8988T (cell line): ENCODE measurements at places on chromosomes 5 and 9.

- peak; percentile 26 for DNase-seq
Measured at GRCh38 chr9:137606005-137606621, 627 bp downstream of the ARRDC1 start.

GRCh38 chr9:109098960-109099308, 20.8 kb downstream of the TMEM245 start:
- DNase-seq: no peak

DNA sequence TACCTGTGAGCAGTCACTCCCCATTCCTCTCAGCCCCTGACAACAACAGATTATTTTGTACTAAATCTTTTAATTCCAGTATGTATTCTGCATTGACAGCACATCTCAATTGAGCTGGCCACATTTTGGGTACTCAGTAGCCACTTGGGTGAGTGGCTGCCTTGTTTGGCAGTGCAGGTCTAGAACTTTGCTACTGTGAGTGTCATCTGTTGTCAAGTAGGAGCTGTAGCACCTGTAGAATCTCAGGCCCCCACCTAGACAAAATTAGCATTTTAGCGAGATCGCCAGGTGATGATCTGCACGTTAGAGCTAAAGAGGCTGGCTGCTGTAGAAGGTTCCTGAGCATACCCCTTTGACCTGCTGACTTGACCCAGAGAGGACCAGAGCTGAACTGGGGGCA, 44.4 kb upstream of the CPEB4 start:
- no peak for DNase-seq

GRCh38 chr5:55582256-55582655, 47.5 kb upstream of the PLPP1 start:
- no peak for DNase-seq

DNA sequence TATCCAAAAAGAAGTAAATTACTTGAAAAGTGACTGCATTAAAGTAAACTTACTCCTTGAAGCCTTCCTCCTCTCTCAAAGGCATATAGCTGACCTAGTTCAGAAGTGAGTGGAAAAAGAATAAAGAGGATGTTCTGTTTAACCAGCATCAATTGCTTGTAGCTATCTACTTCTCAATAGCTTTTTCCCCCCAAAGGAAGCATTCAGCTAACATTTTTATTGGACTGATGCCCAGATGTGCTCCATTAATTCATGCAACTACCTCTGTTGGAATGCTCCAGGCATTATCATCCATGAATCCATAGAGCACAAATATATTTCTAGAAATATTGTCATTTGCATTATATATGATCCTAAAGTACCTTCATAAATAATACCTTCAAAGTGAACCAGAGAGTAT, 132.8 kb downstream of the RASEF start:
- DNase-seq: no peak

DNA sequence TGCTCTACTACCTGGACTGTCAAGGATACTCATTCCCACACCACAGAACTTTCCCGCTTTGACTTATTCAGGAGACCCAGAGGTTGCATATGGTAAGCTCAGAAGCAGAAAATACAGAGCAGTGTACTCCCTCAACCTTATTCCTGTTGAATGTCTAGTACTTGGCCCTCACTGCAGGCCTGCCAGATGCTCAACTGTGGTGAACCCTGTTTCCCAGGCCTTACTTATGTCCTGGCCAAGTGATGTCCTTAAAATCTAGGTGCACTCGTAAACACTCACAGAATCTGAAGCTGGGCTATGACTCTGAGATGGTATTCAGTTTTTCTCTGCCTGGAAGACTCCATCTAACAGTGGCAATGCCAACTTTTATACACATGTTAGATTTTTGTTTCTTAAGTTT, 21.0 kb downstream of the DIAPH1 start:
- DNase-seq: no peak

GRCh38 chr5:142325725-142326479, 1.1 kb upstream of the SPRY4 start:
- no peak for DNase-seq

DNA sequence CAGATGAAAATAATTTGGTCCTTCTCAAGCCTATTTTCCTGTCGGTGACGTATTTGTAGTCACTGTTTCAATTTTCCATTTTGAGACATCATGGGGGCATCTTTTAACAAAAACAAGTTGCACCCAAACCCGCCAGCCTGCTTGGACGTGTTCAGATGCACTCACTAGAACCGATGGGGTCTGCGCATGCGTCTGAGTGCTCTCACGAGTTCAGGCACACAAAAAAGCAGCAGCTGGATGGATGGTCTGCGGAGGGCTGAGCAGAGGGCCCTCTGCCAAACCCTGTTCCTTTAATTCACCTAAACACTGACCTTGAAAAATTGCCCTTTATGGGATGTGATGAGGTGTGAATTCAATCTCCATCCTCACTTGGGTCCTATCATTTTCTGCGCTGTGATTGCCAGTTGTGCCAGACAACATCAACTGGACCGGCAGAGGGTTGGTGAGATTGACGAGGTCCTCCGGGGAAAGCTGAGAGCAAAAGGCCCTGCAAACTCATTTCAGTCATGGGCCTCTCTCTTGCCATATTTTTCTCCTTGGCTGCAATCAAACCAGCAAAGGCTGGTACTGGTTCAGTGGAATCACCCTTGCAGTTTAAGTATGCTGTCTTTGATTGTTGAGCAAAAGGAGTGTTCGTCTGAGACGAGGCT, 251.9 kb downstream of the NFIB start:
- no peak for DNase-seq

GRCh38 chr5:83034528-83035207, 42.5 kb downstream of the TMEM167A start:
- no peak for DNase-seq

DNA sequence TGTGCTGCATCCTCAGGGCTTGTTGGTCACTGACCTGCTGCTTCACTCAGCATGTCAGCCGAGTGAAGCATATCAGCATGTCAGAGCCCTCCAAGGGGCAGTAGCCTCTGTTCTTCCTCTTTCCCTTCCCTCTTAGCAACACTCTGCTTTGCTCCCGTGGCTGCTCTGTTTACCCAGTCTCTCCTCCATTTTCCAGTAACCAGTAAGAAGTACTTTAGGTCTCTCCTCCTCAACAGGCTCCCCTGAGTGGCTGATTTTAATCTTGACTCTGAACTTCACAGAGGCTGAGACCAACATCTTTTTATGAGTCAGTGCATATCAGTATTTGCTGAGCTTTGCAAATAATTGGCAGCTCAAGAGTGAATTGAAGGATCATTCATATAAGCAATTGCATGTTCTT, 18.6 kb upstream of the ADRB2 start:
- no peak for DNase-seq

DNA sequence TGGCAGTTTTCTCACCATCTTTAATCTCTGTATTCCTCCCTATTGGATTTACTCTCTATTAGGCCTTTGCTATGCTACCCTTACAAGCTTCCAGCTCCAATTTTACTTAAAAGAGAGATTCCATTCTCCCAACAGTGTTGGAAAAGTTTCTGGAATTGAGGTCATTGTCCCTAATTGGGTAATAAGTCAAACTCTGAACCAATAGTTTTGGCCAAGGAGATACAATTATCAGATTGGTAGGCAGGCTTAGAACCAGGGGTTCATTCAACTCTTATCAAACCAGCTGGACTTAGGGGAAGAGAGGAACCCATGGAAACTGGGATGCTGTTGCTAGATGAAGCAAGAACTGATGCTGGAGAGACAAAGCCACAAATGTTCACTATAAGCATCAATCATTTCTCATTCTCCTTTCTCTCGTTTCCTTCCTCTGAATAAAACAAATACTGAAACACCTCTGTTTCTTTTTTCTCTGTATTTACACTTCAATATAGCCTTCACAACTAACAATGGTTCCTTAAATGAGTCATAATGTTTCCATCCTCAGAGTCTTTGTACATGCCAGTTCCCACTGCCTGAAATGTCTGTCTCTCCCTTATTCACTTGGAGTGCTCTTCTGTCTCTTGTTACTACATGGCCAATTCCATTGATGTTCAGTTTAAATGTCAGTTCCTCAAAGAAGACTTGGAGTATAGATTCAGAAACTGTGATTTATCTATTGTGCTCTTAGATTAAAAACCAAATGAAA, 587.3 kb downstream of the GABRG2 start:
- no peak for DNase-seq

- no peak for DNase-seq
Measured at GRCh38 chr5:169744336-169744735, 107.3 kb downstream of the DOCK2 start.

- no peak for DNase-seq
Measured at GRCh38 chr5:12315461-12315860, 411.2 kb upstream of the CTNND2 start.

GRCh38 chr9:93983875-93984274, 28.7 kb upstream of the BARX1 start:
- no peak for DNase-seq

DNA sequence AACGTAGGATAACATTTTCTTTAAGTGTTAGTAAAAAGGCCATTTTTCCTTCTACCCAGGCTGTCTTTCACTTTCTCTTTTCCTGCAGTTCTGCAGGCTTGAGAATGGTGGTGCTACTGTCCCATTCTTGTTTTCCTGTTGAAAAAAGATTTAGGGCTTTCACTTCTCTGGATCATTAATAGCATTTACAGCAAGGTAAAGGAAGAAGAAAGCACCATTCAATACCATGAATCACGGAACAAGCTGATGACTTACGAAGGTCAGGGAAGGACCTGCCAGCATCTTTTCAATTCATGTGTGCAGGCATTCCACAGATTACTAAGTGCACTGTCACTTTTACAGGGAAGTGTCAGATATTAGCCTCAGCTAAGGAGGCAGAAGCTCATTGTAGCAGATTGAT, 292.8 kb downstream of the YTHDC2 start:
- no peak for DNase-seq

DNA sequence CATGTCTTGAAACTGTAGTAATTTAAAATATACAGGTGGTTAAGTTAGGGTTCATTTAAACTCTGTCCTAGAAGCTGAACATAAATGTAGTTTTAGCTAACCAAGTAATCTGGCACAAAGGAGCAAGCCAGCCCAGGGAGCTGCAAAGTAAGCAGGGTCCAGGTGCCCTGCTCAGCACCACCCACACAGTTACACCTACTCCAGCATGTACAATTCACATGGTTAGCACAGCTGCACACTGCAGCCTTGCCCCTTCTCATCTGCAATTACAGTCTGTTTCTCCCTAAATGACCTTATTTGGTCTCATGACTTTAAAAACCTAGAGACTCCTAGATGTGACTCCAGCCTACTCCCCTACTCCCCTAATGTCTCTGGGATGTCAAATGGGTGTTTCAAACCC, 128.4 kb downstream of the EPB41L4A start:
- DNase-seq: no peak

DNA sequence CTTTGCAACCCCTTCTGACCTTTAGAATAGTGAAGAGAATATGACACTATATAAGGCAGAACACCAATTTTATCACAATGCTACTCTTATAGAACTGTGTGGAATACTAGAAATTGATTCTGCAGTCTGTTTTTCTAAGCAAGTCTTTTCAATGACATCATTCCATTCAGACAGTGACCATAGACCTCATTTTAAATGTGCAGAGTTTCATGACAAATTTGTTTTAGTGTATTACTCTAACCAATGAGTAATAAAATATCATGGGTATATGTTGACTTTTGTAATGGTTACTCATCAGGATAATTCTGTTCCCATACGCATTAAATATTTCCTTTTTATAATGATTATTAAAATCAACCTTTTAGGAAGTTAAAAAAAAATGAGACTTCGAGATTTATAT, 219.9 kb downstream of the COX7C start:
- DNase-seq: no peak

DNA sequence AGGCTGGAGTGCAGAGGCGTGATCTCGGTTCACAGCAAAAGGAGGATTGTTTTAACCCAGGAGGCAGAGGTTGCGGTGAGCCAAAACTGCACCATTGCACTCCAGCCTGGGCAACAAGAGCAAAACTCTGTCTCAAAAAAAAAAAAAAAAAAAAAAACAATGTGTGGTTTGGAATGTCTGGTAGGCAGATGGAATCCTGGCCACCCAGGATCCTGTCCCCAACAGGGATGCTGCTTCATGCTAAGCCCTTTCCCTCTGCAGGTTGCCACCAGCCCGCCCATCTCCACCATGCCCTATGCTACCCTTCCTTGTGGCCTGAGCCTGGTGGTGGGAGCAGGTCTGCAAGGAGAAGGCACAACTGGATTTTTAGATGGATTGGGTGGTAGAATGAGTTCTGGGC, 129.7 kb upstream of the HAND1 start:
- no peak for DNase-seq

- no peak for DNase-seq
Measured at GRCh38 chr5:77224672-77225355, 14.3 kb downstream of the PDE8B start.

- no peak for DNase-seq
Measured at GRCh38 chr9:123749580-123750202, 180.2 kb downstream of the DENND1A start.

DNA sequence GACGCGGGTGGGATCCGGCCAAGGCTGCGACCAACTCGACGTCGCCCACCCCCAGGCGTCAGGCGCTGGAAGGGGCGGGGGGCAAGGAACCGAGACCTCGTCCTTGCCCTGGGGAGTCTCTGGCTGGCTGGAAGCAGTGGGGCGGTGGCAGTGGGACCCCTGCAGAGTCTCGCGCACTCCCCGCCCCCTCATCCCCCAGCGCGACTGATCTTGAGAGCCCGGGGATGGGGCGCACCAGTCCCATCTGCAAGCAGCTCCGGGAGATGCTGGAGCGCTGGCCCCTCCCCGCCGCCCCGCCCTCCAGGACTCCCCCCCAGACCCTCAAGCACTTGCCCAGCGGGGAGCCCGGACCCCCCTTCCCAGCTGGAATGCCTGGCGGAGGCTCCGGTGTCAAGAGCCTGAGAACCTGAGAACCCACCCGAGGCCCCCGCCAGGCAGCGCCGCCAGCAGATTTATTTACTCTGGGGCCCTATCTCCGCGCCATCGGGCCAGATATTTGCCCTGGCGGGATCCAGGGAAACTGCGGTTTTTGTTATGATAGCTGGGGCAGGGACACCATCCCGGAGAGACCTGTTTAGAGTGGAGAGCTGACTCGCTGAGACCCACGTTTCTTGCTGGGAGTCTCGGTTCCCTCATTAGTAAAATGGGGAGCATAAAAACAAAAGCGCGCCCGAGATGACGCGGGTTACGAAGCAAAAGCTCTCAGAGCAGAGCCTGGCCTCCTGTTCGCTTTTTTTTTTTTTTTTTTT, 1.2 kb downstream of the PRRT1B start:
- peak; percentile 79 for DNase-seq

DNA sequence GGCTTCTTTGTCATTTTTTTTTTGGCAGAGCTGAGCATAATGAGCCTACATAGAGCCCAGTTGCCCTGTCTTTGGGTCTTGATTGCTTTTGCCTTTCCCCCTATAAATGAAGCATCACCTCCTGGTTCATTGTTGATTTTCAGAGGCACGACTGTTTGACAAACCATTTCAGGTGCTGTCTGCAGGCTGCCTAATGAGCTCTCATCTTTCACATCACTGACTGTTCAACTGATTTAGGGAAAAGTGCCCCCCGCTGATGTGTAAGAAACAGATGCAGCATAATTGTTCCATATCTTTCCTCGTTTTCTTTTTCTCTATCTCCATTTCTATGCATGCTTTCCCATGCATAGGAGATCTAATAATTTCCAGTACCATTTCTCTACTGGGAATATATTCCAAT, 338.6 kb downstream of the TMEM38B start:
- no peak for DNase-seq

- DNase-seq: no peak
Measured at GRCh38 chr9:120030847-120031246, 549.1 kb downstream of the CDK5RAP2 start.

GRCh38 chr5:111197523-111197922, 26.7 kb upstream of the CAMK4 start:
- DNase-seq: no peak
